Lung microvascular endothelial cell (primary cell): ENCODE measurements at places on chromosomes 7 and 10. TPM values are rescaled to one million over a fixed set of nuclear protein-coding genes. Genes with fewer than 3 reads are reported as not detected.

DNA sequence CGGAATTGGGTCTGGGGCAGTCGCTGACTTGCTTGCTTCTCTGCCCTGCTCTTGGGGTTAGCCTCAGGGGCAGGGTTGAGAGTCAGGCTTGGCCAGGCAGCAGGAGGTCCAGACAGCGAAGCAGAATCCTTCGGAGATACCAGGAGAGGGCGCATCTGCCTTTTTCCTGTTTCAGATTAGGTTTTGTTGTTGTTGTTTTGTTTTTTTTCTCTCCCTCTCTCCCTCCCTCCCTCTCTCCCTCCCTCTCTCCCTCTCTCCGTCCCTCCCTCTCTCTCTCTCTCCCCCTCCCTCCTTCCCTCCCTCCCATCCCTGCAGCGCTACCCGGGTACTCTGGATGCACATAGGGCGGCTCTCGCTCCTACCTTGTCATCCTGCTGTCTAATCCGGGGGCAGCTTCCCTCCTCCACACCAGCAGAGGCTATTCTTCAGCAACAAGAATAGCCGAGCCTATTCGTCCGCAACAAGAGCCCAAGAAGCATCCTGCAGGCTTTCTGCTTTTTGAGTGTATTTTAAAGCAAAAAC is 758 bp upstream of the OPTN start:
- DNase-seq, result peak; percentile 38

GRCh38 chr10:59465088-59465487 is 102.7 kb upstream of the FAM13C start:
- DNase-seq, result no peak

The PWWP2B gene
- total RNA-seq, result 6.5 and 9.1 TPM in 2 replicates

- no peak for DNase-seq
Measured at GRCh38 chr7:17725821-17726220, 214.5 kb downstream of the SNX13 start.

DNA sequence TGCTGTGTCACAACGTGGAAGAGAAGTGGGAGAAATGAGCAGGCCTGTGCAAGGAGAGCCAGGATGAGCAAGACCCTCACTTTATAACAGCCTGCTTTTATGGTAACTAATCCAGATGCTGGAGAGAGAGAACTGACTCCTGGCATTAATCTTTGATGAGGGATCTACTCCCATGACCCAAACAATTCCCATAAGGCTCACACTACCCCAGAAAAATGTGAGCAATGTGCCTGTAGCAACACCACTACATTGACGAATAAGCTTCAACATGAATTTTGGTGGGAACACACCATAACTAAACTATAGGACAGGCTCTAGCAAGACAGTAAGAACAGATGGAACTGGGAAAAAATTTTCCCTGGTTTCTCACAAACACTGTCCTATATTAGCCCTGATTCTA is 173.6 kb upstream of the PRSS58 start:
- no peak for DNase-seq
